ENCODE measurements at places on chromosomes 7 and 10. TPM values are rescaled to one million over a fixed set of nuclear protein-coding genes. Genes with fewer than 3 reads are reported as not detected.

FGL2 gene
- 7.3 TPM for total RNA-seq

SLC18A3 gene
- not detected for total RNA-seq

CYP3A7 gene
- not detected for total RNA-seq

GRCh38 chr10:78551184-78552005 is 517.4 kb upstream of the ZMIZ1 start:
- DNase-seq, result no peak

GRCh38 chr10:85407088-85407487 is 959.5 kb downstream of the GRID1 start:
- DNase-seq, result no peak

DNA sequence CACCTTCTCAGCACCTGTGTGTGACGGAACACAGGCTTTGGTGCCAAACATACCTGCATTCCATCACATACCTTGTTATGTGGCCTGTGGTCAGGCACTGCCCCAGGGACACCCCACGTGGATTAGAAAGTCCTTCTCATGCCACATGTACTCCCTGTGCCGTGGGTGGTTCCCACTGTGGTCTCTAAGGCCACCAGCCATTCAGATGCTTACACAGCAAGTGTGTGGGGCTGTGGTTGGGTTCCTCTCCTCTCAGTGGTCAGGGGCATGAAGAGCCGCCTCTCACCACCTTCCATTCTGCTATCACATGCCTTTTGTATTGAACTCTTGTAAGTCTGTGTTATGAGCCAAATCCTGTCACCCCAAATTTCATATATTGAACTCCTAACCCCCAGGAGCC is 85.1 kb upstream of the IGFBP3 start:
- DNase-seq, result no peak

DNA sequence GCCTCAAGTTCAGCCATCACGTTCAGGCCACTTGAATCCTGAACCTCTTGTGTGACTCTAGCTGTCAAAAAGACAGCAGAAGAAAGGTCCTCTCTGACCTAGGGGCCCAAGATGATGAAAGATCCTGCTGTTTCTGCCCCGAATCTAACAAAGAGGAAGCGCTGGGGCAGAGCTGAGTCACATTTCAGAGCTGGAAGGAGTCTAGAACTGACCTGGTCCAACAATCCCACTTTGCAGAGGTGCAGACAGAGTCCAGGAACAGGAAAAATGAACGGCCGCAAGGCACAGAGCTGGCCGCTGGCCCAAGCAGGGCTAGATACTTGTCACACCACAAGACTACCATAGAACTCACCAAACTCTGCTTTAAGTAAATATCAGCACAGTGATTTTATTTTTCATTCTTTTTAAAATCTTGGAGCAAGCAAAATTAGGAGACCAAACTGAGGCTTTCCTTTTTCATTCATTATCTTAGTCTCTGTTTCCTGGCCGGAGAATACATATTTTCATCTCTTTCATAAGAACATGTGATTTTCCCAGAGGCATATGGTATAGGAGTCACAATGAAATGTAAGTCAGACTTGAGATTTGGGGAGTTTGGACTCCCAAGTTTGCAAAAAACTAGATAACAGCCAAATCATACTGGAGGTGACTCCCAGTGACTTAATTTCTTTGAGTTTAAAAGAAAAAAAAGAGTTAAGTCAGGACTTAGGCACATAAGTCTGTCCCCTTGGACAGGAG is 52.8 kb downstream of the CHST15 start:
- DNase-seq, result no peak

- DNase-seq, result no peak
Observed at GRCh38 chr10:126568809-126569385, 101.6 kb downstream of the C10orf90 start.

GRCh38 chr7:85510287-85510686 is 323.4 kb upstream of the SEMA3D start:
- no peak for DNase-seq

DNA sequence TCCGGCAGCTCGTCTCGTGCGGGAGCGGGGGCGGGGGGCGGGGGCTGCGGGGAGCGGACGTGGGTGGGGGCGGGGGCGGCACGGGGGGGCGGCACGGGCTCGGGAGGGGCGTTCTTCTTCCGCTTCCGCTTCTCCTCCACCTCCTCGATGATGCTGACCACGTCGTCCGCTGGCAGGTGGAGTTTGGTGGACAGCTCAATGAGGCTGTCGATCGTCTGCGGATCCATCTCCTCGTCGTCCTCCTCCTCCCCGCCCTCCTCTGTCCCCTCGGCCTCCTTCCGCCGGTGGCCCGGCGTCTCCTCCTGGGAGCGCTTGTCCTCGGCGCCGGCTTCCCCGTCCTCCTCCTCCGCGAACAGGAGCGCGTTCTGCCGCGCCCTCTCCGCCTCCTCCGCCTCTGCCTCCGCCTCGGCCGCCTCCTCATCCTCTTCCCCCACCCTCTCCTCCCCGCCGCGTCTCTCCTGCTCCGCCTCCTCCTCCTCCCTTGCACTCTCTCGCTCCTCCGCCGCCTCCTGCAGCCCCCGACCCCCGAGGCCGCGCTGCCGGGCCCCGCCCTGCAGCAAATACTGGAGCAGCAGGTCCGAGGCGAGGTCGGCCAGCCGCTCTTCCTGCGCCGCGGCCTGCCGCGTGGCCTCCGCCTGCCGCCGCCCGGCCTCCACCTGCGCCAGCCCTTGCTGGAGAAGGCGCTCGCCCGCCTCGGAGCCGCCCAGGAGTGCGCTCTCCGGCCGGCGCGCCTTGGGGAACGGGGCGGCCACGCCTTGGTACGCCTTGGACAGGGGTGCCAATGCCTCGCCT is 1.9 kb downstream of the VGF start:
- DNase-seq, result no peak

- no peak for DNase-seq
Observed at GRCh38 chr7:101436857-101437576, 74.3 kb downstream of the COL26A1 start.

Data from dorsolateral prefrontal cortex (tissue), 122 donors.